ENCODE measurements at places on chromosomes 3 and 15. TPM values are rescaled to one million over a fixed set of nuclear protein-coding genes. Genes with fewer than 3 reads are reported as not detected.

- peak; percentile 49 for DNase-seq
Observed at GRCh38 chr15:88331291-88331690, 74.8 kb upstream of the NTRK3 start.

Gene ACP3
- total RNA-seq = 0.59 TPM

DNA sequence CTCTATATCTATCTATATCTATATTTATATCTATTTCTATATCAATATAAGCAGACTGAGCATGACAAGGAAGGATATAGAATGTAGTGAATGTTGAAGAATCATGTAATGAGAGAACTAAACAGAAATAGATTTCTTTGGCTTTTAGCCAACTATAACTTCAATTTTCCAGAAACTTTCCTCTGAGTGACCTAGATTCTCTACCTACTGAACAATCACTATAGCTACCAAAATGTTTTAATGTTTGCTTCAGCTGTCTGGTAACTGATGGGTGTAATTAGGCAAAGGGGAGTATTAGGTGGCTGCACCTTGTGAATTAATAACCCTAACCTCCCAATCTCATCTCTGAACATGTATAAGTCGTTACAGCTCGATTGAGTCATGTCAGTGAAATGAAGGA is 76.4 kb upstream of the ROBO1 start:
- DNase-seq = no peak

Gene MRAS
- 29.6 TPM for total RNA-seq

DNA sequence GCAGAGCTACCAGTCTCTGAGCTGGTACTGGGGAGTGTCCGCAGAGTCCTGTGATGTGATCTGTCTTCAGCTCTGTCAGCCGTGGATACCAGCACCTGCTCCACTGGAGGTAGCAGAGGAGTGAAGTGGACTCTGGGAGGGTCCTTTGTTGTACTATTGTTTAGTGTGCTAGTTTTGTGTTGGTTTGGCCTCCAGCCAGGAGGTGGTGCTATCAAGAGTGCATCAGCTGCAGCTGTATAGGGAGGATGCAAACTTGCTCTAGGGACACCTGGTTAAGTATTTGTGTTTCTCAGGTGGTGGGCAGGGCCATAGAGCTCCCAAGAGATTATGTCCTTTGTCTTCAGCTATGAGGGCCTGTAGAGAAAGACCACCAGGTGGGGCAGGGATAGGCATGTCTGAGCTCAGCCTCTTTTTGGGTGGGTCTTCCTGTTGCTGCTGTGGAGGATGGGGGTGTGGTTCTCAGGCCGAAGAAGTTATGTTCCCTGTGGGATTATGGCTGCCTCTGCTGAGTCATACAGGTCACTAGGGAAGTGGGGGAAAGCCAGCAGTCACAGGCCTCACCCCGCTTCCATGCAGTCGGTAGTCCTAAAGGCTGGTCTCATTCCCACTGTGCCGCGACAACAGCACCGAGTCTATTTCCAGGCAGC is 443.2 kb upstream of the TBL1XR1 start:
- DNase-seq = no peak

DNA sequence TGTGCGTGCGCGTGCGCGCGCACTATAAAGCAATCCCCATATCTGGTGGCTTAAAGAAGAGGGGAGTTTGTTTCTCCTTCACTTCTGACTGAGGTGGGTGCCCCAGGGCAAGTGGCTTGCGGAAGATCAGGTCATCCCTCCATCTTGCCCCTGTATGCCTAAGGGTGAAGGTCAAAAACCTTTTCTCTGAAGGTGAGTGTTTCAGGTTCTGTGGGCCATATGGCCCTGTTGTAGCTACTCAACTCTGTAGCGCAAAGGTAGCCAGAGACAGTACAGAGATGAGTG is 5.5 kb downstream of the ABTB1 start:
- no peak for DNase-seq

Gene GPR87
- total RNA-seq = not detected

DNA sequence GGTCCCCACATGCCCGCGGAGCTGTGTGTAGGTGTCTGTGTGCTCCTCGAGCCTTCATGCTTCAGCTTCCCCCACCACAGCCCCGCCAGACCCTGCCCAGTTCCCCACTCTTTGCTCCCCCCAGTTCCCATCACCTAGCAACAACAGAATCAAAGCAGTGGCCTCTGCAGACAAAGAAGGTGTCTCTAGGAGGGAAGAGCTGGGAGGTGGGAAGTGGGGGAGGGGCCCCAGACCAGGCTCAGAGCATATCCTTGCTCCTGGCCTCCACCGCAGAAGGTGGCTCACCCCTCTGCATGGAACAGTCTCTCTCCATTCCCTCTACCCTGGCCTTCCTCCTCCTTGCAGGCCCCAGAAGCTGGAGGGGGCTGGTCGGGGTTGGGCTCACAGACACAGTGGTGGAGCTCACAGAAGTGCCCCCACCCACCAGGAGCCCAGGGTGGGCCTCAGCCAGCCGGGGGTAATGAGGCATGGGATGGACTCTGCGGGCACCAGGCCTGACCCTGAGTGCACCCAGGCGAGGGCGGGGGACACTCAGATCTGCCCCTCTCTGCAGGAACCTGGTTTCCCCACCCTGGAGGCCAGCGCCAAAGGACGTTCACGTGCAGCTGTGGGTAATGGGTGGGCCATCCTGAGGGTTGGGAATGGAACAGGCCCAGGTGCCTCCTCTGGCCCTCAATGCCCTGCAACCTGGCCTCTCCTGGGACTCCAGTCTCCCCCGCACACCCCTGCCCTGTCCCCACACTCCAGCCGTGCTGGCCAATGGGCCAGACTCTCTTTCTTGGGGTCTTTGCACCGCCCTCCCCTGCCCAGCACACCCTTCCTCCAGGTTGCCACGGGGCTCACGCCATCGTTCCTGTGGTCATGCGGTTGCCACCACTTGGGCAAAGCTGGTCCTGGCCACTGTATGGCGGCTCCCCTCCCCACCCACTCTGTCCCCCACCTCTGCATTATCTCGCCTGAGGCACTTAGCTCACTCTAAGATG is 53.4 kb downstream of the TPRA1 start:
- DNase-seq = no peak

Gene GOLGA8J
- not detected for total RNA-seq

GRCh38 chr15:65646486-65646885 is 24.7 kb downstream of the SLC24A1 start:
- DNase-seq = peak; percentile 35

Gene DAZL
- not detected for total RNA-seq

- peak; percentile 11 for DNase-seq
Observed at GRCh38 chr15:42919308-42919707, 1.3 kb downstream of the TTBK2 start.

Gene C3orf22
- not detected for total RNA-seq

DNA sequence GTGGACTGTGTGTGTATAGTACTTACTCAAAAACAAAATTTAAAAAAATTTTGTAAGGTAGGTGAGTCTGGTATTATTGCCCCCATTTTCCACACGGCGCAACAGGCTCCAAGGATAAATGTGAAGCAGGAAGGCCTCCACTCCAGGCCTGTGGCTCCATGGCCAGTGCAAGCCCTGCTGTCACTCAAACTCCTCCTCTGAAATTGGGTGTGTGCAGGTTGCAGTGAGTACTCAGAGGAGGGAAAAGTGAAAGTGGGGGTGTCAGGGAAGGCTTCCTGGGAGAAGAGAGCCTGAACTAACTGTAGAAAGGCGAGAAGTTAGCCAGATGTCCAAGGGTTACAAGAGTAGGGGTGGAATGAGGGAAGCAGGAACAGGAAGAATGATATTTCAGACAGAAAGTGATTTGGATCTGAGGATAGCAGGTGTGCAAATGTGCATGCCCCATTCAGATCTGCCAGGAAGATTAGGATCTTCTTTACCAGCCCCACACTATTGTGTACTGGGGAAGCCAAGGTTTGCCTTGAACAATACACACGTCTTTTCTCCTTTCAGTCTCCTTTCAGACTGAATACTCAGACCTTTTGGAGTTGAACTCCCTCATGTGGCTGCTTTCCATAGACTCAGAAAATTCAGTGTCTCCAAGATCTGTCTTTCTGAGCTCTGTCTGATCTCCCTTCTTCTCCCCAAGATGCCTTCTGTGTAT is 48.7 kb upstream of the RYK start:
- peak; percentile 53 for DNase-seq

- no peak for DNase-seq
Observed at GRCh38 chr15:36941798-36942197, 158.6 kb downstream of the MEIS2 start.

Gene NEO1
- total RNA-seq = 4.1 TPM

Gene SQOR
- total RNA-seq = 48.4 TPM

DNA sequence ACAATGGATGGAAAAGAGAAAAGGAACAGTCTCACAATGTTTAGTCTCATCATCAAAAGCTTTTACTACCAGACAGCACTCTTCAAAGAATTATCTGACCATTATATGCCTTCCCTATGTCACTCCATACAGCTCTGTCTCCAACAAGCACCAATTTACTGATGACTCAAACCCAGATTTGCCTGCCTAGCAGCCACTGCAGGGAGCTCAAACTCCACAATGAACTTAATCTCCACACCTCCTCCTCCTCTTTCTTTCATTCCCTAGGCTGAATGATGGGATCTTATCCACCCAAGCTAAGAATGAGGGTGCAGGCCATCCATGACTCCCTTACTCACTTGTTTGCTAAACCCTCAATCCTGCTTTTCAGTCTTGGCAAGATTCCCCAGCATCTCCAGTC is 45.5 kb downstream of the NBEAL2 start:
- no peak for DNase-seq

Gene TM4SF18
- total RNA-seq = 5.2 TPM

DNA sequence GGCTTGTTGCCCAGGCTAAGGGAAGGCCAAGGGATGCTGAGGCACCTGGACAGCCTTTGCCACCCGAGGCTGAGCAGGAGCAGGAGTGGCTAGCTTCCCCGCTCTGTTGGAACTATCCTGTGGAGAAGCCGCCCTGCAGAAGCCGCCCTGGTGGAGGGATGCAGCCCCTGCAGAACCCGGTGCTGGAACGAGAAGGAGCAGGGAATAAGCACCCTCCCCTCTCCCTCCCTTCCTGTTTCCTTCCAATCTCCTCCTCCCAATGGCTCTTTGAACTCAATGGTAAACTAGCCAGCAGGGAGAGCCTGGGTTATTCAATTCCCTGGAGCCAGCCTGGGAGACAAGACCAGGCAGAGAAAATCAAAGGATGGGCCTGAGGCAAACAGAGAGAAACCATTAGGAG is 11.8 kb upstream of the HRG start:
- DNase-seq = no peak

DNA sequence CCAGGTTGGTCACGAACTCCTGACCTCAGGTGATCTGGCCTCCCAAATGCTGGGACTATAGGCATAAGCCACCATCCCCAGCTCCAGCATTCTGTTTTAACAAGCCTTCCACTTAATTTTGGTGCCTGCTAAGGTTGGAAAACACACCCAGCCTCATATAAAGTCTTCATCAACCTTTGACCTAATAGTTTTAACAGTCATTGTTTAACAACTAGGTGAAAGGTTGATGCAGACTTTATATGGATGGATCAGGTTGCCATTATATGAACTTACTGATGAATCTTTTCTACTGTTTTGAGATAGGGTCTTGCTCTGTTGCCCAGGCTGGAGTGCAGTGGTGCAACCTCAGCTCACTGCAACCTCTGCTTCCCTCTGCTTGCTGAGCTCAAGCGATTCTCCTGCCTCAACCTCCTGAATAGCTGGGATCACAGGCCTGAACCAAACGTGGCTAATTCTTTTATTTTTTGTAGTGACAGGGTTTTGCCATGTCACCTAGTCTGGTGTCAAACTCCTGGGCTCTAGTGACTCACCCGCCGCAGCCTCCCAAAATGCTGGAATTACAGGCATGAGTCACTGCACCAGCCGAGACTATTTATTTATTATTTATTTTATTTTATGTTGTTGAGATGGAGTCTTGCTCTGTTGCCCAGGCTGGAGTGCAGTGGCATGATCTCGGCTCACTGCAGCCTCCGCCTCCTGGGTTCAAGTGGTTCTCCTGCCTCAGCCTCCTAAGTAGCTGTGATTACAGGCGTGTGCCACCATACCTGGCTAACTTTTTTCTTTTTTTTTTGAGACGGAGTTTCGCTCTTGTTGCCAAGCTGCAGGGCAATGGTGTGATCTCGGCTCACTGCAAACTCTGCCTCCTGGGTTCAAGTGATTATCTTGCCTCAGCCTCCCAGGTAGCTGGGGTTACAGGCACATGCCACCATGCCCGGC is 3.1 kb upstream of the RPAP1 start:
- peak; percentile 83 for DNase-seq

GRCh38 chr15:59166601-59167265 is 39.9 kb upstream of the LDHAL6B start:
- DNase-seq = no peak

Gene CPNE9
- not detected for total RNA-seq

GRCh38 chr15:94348084-94348483 is 116.7 kb downstream of the MCTP2 start:
- no peak for DNase-seq

GRCh38 chr3:185726254-185726967 is 98.4 kb downstream of the IGF2BP2 start:
- DNase-seq = no peak

DNA sequence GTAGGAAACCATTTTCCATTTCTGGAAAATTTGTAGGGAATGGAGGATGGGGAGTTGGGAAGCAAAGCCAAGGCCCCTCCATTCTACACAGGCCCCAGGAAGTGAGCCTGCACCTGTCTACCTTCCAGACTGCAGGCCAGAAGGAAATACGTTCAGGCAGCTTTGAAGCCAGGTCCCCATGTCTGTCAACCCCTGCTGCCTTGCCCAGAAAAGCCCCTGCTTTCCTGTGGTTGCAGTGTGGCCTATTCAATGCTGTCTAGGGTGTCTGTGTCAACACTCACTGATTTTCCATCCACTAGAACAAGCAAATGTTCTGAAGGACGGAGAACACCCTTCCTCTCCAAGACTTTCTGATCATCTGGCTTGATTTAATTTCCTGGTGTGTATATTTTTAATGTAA is 281.9 kb downstream of the TLE3 start:
- DNase-seq = no peak

- DNase-seq = peak; percentile 9
Observed at GRCh38 chr15:34663101-34663500, 79.7 kb upstream of the GOLGA8B start.

GRCh38 chr15:48392356-48392755 is 61.1 kb downstream of the DUT start:
- DNase-seq = no peak

Gene ANKUB1
- total RNA-seq = not detected

Gene MUC13
- not detected for total RNA-seq

DNA sequence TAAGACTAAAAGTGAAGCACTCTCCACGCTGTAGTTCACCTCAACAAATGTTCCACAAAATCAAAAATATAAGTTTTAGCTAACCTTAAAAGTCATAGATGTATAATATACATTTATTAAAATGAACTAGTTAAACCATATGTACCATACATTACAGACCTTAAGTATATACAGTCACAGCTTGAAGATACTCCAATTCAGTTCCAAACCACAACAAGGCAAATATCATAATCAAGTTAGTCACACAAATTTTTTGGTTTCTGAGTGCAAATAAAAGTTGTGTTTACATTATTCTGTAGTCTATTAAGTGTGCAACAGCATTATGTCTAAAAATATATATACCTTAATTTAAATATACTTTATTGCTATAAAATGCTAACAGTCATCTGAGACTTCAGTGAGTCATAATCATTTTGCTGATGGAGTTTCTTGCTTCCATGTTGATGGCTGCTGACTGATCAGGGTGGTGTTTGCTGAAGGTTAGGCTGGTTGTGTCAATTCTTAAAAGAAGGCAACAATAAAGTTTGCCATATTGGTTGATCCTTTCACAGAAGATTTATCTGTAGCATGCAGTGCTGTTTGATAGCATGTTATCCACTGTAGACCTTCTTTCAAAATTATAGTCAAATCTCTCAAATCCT is 736.7 kb downstream of the NSUN3 start:
- DNase-seq = no peak
